ENCODE measurements at places on chromosomes 5 and 9.
A peak's percentile ranks its signal among the peaks of the same experiment; 100 is the strongest.

DNA sequence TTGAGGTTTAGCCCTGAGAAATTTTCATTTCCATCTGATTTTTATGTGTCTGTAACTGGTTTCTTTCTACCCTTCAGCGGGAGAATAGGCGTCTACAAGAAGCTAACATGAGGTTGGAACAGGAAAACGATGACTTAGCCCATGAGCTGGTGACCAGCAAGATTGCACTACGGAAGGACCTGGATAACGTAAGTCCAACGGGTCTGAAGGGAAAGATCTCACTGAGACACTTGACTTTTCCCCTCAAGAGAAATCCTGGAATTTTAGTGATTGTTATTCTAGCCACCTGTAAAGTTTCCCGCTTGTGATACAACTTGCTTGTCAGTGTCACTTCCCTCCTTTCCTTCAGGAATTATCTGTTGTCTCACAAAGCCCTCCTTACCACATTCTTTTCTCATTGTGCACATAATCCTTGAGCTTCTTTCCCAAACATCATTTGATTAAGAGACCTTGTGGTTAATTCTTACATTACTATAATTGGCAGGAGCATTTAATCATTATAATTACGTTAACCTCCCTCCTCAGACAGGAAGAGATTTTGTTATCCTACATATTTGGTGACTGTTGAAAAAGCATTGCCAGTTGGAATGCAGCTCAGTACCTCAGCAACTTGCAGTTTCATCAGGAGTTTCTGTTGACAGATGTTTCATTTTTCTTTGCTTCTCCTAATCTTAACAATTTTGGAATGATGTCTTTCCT lies 56.9 kb downstream of the GPR21 start:
- no peak for DNase-seq

- DNase-seq = no peak
Observed at GRCh38 chr5:19767987-19768386, 220.0 kb downstream of the CDH18 start.

DNA sequence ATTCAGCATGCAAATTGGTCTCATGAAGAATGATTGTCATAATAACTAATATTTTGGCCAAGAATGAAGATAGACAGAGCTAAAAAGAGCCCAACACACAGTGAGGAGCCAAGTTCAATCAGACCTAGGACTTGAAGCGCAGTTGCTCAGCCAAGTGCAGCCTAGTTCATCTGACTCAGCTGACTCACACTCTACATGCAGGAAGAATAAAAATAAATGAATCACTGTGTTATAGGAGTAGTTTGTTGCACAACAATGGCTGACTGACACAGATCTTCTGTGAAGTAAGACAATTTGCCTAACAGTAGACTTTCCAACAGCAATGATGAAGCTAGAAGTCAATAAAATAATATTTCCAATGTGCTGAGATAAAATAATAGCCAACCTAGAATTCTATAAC lies 261.5 kb downstream of the CEMIP2 start:
- DNase-seq = no peak

DNA sequence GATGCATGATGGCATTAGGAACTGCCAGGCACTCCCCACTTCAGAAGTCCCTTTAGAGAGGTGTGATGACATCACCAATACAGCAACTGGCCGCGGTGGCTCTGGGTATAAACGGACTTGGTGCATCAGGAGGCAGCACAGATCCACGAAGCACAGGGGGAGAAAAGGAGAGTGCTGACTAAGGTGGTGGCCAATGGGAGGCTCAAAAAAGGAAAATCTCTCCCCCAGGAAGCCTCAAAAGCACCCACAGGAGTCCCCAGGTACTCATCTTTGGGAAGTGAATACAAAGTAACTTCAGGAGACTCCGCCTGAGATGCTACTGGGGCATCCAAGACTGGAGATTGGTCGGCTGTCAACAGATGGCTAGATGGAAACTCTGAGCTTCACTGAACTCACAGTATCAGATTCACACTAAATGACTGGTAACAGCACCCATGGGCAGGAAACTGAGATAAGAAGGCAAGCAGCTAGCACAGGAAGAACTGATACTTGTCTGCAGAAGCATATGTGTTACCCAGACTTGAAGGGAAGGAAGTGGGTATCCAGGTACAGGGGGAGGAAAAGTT lies 7.6 kb downstream of the TTC39B start:
- peak; percentile 62 for DNase-seq

DNA sequence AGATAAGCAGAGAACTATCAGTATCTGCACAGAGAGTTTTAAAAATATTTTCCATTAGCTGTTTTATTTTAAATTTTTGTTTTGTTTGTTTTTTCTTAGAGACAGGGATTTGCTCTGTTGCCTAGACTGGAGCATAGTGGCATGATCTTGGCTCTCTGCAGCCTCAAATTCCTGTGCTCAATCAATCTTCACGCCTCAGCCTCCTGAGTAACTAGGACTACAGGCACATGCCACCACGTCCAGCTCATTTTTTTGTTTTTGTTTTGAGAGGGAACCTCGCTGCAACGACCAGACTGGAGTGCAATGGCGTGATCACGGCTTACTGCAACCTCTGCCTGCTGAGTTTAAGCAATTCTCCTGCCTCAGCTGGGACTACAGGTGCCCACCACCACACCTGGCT lies 138.2 kb upstream of the LPAR1 start:
- no peak for DNase-seq

DNA sequence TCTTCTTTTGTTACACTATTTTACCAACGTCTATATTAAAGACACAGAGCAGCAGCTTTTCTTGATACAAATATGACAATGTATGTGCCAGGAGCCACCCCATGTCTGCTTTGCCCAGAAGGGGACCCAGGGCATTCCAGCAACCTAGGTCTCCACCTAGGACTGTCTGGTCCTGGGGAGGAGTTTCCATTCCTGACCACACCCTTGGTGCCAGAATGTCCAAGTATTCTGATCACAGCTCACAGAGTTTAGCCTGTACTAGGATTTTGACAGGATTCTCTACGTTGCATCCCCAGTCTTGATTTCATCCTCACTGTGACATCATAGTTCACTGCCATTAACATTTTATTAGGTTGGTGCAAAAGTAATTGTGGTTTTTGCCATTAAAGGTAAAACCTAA lies 224.7 kb downstream of the SREK1 start:
- DNase-seq = no peak

- DNase-seq = no peak
Observed at GRCh38 chr9:88180081-88180765, 41.9 kb upstream of the SPATA31C2 start.

GRCh38 chr5:139446956-139447779 lies 7.8 kb upstream of the DNAJC18 start:
- DNase-seq = no peak

DNA sequence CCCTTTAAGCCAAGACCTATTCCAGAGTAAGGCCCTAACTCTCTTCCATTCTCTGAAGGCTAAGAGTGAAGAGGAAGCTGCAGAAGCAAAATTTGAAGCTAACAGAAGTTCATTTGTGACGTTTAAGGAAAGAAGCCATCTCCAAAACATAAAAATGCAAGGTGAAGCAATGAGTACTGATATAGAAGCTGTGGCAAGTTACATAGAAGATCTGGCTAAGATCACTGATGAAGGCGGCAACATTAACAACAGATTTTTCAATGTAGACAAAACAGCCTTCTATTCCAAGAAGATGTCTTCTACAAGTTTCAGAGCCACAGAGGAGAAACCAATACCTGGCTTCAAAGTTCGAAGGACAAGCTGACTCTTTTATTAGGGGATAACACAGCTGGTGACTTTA lies 1143.4 kb downstream of the CDH12 start:
- DNase-seq = no peak

- DNase-seq = no peak
Observed at GRCh38 chr5:135823881-135824280, 10.6 kb upstream of the SLC25A48 start.

DNA sequence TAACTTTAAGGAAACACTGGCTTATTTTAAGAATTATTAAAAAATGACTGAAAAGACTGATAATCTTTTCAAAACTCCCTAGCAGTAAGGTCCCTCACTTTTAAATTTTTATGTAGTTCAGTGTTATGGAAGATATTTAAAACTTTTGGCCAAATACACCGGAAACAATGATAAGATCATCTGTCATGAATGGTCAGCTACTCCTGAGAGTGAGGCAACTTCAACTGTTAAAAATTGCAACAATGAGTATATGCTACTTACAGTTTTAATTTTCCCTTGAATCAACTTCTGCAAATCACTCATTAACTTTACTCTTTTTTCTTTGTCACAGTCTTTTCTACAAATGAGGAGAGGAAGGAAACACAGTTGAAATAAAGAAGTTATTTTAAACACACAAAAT lies 10.8 kb downstream of the PUM3 start:
- no peak for DNase-seq

DNA sequence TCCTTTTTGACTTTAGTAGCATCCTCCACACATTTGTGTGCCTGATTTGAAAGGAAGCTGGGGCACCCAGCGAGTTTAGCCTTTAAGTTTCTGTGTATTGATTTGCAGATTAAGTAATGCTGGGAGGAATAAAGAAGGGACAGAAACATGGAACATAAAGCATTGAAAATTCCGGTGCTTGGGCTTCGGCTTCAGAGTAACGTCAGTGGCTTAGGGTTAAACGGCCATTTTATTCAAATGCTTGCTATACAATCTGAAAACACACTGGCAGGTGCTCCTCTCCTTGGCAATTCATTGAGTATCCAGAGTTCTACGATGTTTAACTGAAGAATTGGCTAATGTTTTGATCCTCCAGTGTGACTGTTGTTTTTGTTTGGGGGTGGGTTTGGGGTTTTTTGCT lies 58.0 kb upstream of the FSD1L start:
- DNase-seq = no peak

Data from stimulated activated CD4-positive, alpha-beta T cell treated with anti-CD3 and anti-CD28 coated beads, Interleukin-4, amount 100 ng/mL, for 4 hours (primary cell).